ENCODE measurements at places on chromosomes 13 and 19. TPM values are rescaled to one million over a fixed set of nuclear protein-coding genes. Genes with fewer than 3 reads are reported as not detected.

GRCh38 chr19:18051887-18052286, 34.8 kb downstream of the IL12RB1 start:
- DNase-seq: no peak

DNA sequence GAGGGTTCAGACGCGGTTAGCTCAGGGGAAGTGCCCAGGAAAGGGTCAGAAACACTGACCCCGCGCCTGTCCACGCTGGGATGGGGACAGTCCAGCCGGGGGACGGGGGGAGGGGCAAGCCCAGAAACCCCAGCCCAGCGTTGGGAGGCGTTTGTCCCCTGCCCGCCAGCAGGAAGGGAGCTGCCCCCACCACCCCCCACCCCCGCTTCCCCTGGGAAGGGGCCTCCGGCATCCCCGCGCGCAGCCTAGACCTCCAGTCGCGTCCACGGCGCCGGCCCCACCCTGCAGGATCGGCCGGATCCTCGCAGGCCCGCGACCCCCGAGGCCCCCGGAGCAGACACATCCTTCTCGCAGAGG, 277 bp downstream of the GIPC1 start:
- no peak for DNase-seq

DNA sequence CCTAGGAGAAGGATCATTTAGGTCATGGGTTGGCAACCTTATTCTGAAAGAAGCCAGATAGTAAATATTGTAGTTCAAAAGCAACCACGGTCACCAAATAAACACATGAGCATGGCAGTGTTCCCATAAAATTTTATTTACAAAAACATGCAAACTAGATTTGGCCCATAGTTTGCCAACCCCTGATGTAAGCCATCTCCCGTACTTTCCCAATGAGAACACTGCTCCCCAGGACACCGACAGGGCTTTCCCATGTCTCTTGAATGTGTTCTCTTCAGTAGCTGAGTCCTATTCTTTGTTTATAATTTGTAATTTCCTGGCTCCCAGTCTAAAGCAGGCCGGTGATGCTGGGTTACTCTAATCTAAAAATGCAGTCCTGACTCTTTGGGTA, 239.6 kb downstream of the LHFPL6 start:
- DNase-seq: no peak

DNA sequence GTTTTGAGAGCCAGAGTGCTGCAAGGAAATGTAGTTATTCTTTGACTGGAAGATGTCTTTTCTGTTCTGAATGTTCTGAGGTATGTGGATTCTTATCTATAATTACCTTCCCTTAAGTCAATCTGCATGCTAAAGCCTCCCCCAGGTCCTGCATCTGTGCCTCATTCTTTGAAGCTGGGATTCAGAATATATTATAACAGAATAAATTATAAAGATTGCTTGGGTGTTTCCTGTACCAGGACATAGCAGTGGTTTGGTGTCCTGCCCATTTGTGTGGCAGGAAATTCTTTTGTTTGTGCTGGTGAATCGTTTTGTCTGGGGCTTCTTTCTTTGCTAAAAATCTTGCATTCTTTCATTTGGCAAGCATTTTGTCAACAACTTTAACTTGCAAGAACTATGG, 60.2 kb downstream of the ITGBL1 start:
- DNase-seq: no peak

- no peak for DNase-seq
Observed at GRCh38 chr13:68046903-68047302, 816.8 kb upstream of the PCDH9 start.

NTF4 gene
- total RNA-seq: not detected

DLEU7 gene
- total RNA-seq: not detected

ZNF320 gene
- 11.6 TPM for total RNA-seq

PLEKHG2 gene
- 16.7 TPM for total RNA-seq

All from esophagus muscularis mucosa (tissue), 4 donors.